ENCODE measurements at places on chromosomes 1 and 21. TPM values are rescaled to one million over a fixed set of nuclear protein-coding genes. Genes with fewer than 3 reads are reported as not detected.

LCE1E gene
- 1.3 TPM for total RNA-seq

CAPN2 gene
- 622 TPM for total RNA-seq

TRMT13 gene
- total RNA-seq, result 24.2 TPM

SLC6A17 gene
- total RNA-seq, result not detected

DLGAP3 gene
- 0.52 TPM for total RNA-seq

DNA sequence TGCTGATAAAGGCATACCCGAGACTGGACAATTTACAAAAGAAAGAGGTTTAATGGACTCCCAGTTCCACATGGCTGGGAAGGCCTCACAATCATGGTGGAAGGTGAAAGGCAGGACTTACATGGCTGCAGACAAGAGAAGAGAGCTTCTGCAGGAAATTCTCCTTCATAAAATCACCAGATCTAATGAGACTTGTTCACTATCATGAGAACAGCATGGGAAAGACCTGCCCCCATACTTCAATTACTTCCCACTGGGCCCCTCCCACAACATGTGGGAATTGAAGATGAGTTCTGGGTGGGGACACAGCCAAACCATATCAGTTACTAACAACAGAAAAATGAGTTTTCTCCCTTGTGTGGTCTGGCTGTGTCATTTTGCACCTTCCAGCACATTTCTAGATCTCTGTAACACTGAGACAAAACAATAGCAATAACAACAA is 741.4 kb downstream of the KCNT2 start:
- peak overlapping the region; percentile 3 for H3K27ac ChIP-seq
- H3K27me3 ChIP-seq, result no peaks in the 10 kb centered on the region
- no peak for DNase-seq

- H3K27ac ChIP-seq, result no peak overlapping the region
- no peak overlapping the region for H3K4me3 ChIP-seq
- DNase-seq, result no peak
- H3K4me1 ChIP-seq, result peaks cover 18% of the 10 kb centered on the region
- H3K36me3 ChIP-seq, result no peaks in the 10 kb centered on the region
Observed at GRCh38 chr1:43345120-43345519, 7.5 kb downstream of the MPL start.

GRCh38 chr1:201947697-201948008 is 1.3 kb upstream of the LMOD1 start:
- no peak for DNase-seq
- H3K4me3 ChIP-seq, result no peak overlapping the region
- H3K4me1 ChIP-seq, result peaks cover 10% of the 10 kb centered on the region
- H3K36me3 ChIP-seq, result no peaks in the 10 kb centered on the region
- peaks cover 35% of the 10 kb centered on the region for H3K27me3 ChIP-seq
- no peak overlapping the region for H3K27ac ChIP-seq

GRCh38 chr1:91761295-91761721 is 124.6 kb downstream of the TGFBR3 start:
- DNase-seq, result no peak
- H3K4me1 ChIP-seq, result no peaks in the 10 kb centered on the region
- peaks cover 27% of the 10 kb centered on the region for H3K36me3 ChIP-seq
- H3K27ac ChIP-seq, result no peak overlapping the region
- no peaks in the 10 kb centered on the region for H3K27me3 ChIP-seq

DNA sequence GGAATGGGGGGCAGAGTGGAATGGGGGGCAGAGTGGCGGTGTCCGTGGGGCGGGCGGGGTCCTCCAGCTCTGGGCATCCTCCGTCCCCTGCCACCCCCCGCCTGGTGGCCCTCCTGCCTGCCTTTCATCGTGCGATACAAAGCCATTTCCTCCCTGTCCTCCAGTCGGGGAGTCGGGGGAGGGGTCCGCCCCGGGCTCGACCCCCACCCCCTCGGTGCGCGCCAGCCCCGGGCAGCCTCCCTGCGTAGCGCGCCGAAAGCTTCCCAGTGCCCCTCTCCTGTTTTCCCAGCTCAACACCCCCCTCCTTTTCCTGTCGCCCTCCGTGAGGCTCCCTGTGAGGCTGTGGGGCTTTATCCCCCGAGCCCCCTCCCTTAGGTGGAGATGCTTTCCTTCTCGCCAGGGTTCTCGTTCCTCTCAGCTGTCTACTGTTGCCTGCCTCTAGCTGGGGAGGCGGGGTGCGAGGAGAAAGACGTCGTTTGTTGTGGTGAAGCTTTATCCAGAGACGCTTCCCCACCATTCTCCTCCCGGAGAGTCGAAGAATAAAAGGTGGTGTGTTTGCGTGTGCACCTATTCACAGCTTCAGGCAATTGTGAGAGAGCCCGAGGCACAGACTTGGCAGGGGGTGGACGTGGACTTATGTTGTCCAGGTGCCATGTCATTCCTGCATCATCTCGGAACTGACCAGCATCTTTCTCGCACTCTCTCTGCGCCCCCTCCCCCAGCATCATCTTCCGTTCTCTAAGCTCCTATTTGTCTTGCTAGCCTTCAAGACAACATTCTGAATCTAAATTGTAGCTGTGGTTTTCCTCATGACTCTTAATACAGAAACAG is 848 bp downstream of the DNM3 start:
- no peak overlapping the region for H3K27ac ChIP-seq
- no peaks in the 10 kb centered on the region for H3K36me3 ChIP-seq
- peaks cover 16% of the 10 kb centered on the region for H3K4me1 ChIP-seq
- peak overlapping the region; percentile 71 for H3K4me3 ChIP-seq
- H3K27me3 ChIP-seq, result peaks cover 33% of the 10 kb centered on the region

DNA sequence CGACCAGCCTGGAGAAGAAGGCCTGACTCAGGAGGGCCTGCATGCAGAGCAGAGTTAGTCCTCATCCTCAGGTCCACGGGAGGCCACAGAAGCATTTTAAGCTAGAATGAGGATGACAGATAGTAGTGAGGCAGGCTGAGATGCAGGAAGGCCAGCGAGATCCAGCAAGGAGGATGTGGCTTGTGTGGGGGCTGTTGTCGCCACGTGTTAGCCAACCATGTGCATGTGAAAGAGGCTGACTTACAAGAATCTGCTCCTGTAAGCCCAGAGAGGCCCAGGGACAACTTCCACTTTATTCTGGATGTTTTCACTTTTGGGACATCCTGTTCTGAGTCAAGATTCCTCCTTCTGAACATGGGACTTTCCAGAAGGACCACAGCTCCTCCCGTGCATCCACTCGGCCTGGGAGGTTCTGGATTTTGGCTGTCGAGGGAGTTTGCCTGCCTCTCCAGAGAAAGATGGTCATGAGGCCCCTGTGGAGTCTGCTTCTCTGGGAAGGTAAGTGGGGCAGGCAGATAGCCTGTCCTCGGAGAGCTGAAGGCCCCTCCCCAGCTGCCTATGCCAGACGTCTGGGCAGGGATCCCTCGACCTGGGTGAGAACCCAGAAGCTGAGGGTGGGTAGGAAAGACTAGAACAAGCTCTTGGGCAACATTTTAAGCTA is at the start of gene SLAMF8:
SLAMF8 (plus strand) TSS at position 433 of the 661 bp plus-strand sequence; CDS start at position 459, 26 bp downstream.
- no peaks in the 10 kb centered on the region for H3K36me3 ChIP-seq
- H3K27ac ChIP-seq, result no peak within 1 kb of the TSS
- DNase-seq, result no peak
- H3K4me3 ChIP-seq, result no peak within 1 kb of the TSS

- peaks cover 14% of the 10 kb centered on the region for H3K4me1 ChIP-seq
- no peak overlapping the region for H3K4me3 ChIP-seq
- H3K36me3 ChIP-seq, result no peaks in the 10 kb centered on the region
- DNase-seq, result no peak
- no peak overlapping the region for H3K27ac ChIP-seq
- no peaks in the 10 kb centered on the region for H3K27me3 ChIP-seq
Observed at GRCh38 chr1:98460136-98460535, 201.4 kb upstream of the SNX7 start.

- no peaks in the 10 kb centered on the region for H3K27me3 ChIP-seq
- H3K36me3 ChIP-seq, result no peaks in the 10 kb centered on the region
- no peak overlapping the region for H3K4me3 ChIP-seq
- DNase-seq, result peak; percentile 39
- H3K4me1 ChIP-seq, result peaks cover 15% of the 10 kb centered on the region
Observed at GRCh38 chr21:45142469-45143308, 68.3 kb downstream of the ADARB1 start.

Data from MCF 10A (cell line).